LoVo (cell line): ENCODE measurements at places on chromosomes 12 and 14.
A peak's percentile ranks its signal among the peaks of the same experiment; 100 is the strongest.

DNA sequence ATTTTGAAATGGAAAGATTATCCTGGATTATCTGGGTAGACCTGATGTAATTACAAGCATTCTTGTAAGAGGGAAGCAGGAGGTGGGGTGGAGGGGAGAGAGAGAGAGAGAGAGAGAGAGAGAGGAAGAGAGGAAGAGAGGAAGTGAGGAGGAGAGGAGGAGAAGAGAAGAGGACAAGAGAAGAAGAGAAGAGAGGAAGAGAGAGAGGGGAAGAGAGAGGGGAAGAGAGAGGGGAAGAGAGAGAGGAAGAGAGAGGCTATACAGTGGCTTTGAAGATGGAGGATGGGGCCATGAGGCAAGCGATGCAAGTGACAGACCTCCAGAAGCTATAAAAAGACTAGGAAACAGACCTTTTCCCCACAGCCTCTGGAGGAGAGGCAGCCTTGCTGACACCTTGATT lies 13.7 kb upstream of the CHST11 start:
- no peak for DNase-seq

GRCh38 chr12:131835616-131836171 lies 7.5 kb downstream of the MMP17 start:
- DNase-seq, result no peak

- DNase-seq, result no peak
Measured at GRCh38 chr14:82047777-82048470, 514.3 kb upstream of the SEL1L start.

GRCh38 chr12:132719141-132719953 lies 8.7 kb downstream of the PGAM5 start:
- no peak for DNase-seq

DNA sequence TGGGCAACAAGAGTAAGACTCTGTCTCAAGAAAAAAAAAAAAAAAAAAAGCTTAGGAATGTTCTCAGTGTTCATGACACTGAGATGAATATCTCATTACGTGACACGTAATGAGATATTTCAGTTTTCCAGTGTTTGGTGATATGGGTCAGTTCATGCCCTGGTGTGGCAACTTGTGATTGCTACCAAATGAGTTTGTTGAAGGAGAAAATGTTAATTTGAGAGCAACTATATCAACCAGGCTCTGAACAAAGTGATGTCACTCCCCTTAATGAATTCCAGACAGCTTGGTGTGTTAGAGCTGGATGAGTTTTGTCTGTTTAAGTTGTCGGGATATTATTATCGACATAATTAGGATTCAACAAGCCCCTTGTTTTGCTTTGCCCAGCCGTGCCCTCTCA lies 211.7 kb downstream of the DPF3 start:
- no peak for DNase-seq

- DNase-seq, result no peak
Measured at GRCh38 chr14:102225936-102226335, 79.0 kb downstream of the MOK start.

GRCh38 chr14:54834081-54834480 lies 68.5 kb downstream of the GCH1 start:
- no peak for DNase-seq

- no peak for DNase-seq
Measured at GRCh38 chr12:108191086-108191485, 62.0 kb downstream of the WSCD2 start.

GRCh38 chr12:90543374-90543773 lies 411.6 kb downstream of the CCER1 start:
- DNase-seq, result no peak

DNA sequence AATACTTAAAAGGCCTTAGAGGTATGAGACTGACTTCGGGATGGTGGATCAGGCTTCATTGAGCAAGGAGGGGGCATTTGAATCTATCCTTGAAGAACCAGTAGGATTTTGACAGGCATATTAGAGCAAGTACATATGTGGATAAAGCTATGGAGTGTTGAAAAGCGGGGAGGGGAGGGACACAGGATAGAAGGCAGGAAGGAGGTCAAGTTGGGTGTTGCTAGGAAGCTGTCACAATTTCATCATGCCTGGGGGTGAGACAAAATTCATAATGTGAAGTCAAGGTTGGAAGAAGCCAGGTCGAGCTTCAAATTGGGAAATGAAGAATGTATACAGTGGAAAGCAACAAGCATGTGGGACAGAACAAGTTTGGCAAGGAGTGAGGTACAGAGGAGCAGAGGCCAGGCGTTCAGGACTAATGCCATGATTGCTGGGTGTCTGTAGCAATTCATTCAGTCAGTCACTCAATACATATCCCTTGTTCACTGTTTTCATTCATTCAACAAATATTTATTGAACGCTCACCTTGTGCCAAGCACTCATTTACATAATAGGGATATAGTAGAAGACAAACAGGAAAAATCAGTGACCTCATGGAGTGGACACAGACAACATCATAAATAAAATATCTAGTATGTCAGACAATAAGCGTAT lies 58.3 kb upstream of the LTA4H start:
- no peak for DNase-seq

- no peak for DNase-seq
Measured at GRCh38 chr12:25652371-25652770, 99.3 kb upstream of the LMNTD1 start.

DNA sequence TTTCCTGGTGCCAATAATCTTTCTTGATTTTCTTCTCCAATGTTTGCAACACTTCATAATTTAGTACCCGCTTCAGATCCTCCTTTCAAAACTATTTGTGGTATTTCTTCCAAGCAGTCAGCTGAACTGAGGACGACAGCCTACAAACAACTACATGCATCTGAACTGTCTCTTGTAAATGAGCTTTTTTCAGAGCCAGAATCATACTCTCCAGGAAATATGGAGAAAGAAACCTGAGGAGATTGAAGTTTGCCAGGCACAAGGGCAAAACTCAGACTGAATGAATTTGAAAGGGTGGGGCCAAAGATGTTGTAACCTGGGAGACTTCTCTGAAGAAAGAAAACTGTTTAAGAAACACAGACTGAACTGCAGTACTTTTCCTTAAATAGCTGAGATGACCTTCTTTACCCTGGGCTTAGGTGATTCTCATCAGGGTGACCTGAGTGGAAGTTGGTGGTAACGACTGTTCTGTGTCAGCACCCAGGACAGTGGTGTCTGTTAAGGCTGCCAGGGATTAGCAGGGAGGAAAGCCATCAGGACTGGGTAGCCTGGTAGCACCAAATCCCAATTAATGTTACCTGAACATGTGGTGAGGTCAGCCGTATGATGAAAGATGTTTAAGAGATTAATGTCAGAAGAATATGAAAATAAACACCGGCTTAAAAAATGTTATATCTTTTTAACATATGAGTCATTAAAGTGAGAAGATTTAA lies 95.0 kb downstream of the TGFB3 start:
- no peak for DNase-seq

- no peak for DNase-seq
Measured at GRCh38 chr12:115382681-115383080, 698.7 kb upstream of the TBX3 start.

GRCh38 chr12:24482882-24483604 lies 465.9 kb downstream of the BCAT1 start:
- DNase-seq, result no peak

DNA sequence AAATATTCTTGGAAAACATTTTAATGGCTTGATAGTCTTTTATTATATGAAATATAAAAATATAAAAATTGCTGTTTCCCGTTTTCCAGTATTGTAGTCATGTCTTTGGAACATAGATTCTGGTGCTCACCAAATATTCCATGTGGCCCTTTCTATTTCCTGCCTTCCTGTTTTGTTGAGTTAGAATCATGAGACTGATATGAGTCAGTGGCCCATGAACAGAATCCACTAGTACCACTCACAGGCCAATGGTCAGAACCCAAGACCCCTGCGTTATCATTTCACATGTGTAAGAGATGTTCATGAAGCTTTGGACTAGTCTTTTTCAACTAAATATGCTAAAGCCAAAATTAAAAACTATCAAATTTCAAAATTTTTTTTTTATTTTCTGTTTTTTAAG lies 56.9 kb downstream of the BICD1 start:
- DNase-seq, result no peak

GRCh38 chr12:27970401-27971120 lies 2.0 kb downstream of the PTHLH start:
- no peak for DNase-seq

DNA sequence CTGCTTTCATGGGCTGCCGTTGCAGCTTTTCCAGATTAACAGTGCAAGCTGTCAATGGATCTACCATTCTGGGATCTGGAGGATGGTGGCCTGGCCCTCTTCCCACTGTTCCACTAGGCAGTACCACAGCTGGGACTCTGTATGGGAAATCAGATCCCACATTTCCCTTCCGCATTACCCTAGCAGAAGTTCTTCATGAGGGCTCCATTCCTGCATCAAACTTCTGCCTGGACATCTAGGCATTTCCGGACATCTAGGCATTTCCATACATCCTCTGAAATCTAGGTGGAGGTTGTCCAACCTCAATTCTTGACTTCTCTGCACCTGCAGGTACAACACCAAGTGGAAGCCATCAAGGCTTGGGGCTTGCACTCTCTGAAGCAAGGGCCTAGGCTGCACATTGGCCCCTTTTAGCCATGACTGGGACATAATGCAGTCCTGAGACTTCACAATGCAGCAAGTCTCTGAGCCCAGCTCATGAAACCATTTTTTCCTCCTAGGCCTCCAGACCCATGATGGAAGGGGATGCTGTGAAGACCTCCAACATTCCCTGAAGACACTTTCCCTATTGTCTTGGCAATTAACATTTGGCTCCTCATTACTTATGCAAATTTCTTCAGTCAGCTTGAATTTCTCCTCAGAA lies 863.3 kb downstream of the C12orf50 start:
- DNase-seq, result no peak

DNA sequence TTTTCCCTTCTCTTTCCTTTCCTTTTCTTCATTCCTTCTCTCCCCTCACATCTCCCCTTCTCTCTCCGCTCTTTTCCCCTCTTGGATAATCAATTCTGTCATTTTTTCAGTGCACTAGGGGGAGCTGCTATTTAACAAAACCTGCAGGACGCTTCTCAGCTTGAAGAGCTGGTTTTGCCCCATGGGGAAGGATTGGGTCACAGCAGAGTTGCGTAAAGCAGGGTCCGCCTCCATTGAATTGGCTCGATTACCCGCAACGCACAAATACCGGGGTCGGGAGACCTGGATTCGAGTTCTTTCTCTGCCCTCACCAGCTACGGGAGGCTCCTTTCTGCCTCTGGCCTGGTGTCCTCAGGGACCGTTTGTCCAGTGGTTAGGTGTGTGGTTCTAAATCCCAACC lies 42.1 kb upstream of the CHGA start:
- DNase-seq, result no peak

- no peak for DNase-seq
Measured at GRCh38 chr14:69695322-69696203, 71.4 kb upstream of the SRSF5 start.

GRCh38 chr14:73758392-73759182 lies 44.4 kb upstream of the PNMA1 start:
- peak; percentile 79 for DNase-seq

- no peak for DNase-seq
Measured at GRCh38 chr12:46579474-46579873, 206.9 kb upstream of the SLC38A2 start.

DNA sequence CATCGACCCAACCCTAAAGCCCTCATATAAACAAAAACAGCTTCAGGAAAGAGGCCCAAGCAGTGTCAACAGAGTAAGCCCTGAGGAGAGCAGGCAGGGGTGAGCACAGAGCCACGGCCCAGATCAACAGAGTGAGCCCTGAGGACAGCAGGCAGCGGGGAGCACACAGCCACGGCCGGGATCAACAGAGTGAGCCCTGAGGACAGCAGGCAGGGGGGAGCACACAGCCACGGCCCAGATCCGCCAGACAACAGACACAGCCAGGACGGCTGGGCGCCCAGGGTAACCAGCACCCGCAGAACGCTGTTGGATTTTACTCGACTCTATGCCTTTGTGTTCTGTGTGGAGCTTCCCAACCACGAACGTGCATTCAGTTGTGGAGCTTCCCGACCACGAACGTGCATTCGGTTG lies 15.0 kb downstream of the CCDC85C start:
- DNase-seq, result no peak

DNA sequence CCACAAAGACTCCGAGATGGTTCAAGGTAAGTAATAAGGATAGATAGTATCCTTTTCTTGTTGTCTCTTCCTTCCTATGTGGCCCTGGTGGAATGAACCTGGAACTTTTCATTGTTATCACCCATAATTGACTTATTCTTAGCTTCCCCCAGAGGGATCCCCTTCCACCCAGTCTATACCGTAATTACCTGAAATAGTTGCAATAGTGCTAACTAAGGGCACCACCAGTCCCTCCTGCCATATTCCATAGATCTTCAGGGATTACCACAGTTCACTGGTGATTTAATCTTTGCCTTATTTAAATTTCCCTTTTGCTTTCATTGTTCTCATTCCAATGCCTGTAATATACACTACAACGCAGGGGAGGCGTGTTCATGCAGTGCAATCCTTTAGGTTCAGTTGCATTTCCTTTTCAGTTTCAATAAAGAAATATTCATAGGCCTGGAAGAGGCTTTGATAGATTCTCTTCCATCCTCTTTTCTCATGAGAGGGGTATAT lies 13.8 kb upstream of the OR9K2 start:
- no peak for DNase-seq

DNA sequence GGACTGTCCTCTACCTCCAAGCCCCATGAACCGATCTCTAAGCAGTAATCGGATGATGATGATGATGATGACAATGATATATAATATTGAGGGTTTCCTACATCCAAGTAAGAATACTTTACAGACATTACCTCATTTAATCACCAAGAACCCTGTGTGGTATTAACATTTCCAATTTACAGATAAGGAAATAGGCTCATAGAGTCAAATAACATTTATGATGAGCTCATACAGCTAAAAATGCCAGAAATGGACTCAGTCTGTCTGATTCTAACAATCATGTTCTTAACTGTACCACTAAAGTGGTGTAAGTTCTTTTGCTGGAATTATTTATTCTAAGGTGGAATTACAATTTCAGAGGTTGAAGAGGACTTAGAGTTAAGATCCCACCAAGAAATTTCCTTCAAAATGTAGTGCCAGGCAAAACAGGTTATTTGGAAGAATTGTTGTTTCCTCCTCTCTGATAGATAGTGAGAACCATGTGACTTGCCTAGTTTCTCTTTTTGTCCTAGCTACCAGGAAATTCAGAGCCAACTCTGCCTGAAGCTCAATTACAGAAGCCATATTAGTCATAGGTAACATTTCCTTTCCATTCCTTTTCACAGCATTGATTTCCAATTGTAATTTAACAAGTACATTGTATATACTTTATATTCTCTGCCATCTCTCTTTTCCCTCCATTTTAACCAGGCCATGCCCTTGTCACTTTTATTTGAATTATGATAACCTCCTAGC lies 23.8 kb upstream of the CCDC175 start:
- no peak for DNase-seq

GRCh38 chr12:62705846-62706245 lies 229.1 kb downstream of the PPM1H start:
- no peak for DNase-seq

DNA sequence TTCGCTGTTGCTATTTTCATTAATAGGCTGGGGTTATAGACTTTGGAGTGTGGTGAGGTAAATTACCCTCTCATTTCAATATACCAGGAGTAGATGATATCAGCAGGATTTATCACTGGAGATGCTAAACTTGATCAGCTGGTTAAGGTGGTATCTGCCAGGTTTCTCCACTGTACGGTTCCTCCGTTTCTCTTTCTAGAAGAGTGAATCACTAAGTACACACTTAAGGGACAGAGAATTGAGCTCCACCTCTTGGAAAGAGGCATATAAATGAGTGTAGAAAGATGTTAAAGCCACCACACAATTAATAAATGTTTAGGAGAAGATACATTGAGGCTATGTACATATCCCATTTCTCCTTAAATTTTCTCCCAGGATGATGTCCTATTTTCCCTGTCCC lies 277.4 kb upstream of the GRIP1 start:
- DNase-seq, result no peak
